ENCODE measurements at places on chromosomes 13 and 19.
A peak's percentile ranks its signal among the peaks of the same experiment; 100 is the strongest.

- no peak for DNase-seq
Measured at GRCh38 chr19:45245334-45245787, at the start of gene EXOC3L2. TSS of gene EXOC3L2 (minus strand) at chr19:45245407. CDS start at chr19:45239045, 6,362 bp downstream.

DNA sequence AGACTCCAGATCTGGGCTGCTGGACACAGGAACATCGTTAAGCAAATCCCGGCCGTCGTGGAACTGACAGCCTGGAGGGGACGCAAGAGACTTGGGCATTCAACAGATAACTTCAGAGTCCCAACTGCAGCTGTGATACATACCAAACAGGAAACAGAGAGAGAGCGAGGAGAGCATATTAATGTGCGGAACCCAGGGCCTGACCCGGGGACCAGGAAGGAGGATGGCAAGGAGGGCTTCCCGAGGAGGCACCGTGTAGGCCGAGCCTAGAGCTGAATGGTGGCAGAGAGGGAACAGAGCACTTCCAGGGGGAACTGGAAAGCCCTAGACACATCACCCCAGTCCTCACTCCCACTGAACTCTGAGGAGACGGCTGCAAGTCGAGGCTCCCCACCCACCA is 68.1 kb downstream of the SIPA1L3 start:
- DNase-seq = no peak

DNA sequence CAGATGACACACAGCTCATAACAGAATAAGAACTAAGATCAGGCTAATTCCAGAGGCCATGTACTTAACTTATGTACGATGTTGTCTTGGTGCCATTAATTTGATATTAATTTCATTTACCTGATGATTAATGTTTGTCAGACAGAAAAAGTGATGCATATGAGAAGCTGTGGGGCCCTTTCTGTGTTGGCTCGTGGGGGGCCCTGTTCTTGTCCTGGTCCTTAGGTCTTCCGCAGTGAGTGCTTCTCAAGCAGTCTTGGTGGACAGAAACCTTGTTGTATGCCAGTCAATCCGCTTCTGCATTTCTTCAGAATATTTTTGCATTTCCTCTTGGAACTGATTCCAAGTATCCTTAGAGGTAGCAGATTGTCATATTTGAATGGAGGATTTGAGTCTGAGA is 20.2 kb downstream of the SAFB start:
- no peak for DNase-seq

- peak; percentile 46 for DNase-seq
Measured at GRCh38 chr19:16386619-16387240, 62.1 kb downstream of the KLF2 start.

DNA sequence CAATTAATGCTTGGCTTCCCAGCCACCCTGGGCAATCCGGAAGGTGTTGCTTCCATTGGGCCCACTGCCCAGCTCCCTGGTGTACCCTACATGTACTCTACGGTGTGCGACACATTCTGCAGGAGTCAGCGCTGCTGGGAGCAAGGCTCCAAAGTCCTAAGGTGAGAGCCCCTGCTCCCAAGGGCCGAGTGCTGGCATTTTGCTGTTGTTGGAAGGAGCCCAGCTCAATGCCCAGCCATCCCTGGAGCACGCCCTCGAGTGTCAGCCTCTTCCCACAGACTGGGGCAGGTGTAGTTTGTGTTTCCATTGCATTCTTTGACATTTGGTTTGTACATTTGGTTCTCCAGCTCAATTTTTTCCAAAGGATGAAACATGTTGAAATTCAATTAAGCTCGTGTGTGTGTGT is 64.6 kb downstream of the GGACT start:
- no peak for DNase-seq

- peak; percentile 61 for DNase-seq
Measured at GRCh38 chr13:46648166-46648607, 95.2 kb downstream of the LRCH1 start.

GRCh38 chr19:43028866-43029265 is 2.6 kb upstream of the PSG11 start:
- no peak for DNase-seq

DNA sequence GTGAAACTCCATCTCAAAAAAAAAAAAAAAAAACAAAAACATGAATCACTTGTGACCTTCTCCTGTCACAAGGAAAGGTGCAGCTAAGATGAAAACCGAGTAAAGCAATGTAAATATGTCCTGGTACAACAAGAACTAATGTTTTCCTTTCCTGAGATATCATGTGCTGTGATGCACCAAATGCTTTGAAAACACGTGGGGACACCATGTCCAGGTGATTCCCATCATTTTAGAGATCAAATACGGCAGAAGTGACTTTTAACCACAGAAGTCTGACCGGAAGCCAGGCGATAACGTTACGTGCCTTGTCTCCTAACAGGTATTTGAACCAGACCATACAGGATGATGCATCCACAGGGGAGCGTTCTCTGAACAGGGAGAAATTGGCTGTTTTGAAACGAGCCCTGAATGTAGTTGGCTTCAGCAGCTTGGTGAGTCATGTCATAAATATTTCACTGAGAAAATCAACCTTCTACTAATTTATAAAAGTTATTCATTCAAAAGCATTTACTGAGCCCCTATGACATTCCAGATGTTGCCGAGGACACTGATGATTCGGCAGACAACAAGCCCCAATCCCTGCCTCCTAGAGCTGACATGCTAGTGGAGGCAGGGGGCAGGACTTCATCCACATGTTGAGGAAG is 328.1 kb downstream of the MYO16 start:
- DNase-seq = peak; percentile 56

DNA sequence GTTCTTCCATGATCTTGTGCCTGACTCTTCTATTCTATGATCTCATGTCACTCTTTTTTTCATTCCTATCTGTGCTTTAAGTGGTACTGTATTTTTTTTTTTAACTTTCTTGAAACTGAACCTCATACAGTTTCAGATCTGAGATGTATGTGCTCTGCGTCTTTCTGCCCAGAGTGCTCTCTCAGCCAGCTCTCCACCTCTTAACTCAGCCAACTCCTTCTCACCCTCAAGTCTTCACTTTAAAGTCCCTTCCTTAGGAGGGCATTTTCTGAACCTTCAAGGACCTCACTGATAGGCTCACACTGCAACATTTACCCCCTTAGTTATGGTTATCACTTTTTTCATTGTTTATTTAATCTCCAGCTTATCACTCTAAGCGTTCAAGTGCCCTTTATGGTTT is 158.7 kb downstream of the IRS2 start:
- DNase-seq = no peak

DNA sequence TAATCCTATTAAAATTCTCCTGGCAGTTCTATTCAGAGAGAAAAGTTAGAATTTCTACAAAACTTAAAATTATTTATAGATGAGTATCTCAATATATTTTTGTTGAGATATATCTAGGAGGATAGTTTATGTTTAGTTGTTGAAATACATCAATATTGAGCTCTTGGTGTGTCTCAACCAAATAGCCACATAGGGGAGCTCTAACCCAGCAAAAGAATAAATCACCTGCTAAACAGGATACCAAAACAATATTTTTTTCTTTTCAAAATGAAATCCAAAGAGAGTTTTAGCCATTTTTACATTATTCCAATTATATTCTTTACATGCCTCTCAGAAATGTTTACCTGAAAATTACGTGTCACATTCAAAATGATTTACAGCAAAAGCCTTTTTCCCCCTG is 954.7 kb downstream of the SLITRK6 start:
- DNase-seq = peak; percentile 28

DNA sequence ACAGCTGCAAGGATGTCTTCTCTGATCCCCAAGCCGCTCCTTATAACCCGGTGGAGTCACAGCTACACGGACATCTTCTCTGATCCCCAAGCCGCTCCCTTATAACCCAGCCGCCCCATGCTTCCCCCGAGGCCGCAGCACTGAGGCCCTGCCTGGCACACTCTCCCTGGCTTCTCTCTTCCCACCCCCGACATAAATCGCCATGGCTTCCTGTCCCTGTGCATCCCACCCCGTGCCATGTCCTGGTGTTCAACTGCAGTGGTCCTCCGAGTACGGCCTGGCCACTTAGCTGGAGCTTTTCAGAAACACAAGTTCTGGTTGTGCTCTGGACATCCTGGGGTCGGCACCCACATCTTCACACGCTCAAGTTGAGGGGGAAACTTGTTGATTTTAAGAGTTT is 60.4 kb downstream of the RASA3 start:
- DNase-seq = no peak

- DNase-seq = no peak
Measured at GRCh38 chr19:34432797-34433196, 4.6 kb downstream of the UBA2 start.

DNA sequence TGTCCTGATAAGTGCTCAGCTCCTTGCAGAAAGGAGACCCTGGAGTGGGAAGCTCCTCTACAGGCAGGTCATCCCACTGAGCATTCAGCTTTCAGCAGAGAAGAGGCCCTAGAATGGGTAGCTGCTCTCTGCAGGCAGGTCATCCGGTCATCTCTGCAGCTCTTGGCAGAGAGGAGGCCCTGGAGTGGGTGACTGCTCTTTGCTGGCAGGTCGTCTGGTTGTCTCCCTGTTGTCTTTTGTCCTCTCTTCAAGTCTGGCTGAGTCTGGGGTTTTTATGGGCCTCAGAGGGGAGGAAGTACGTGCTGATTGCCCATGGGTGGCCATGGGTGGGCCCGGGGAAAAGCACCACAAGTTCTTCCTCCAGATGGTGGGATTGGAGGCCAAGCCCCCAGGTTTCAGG is 250.3 kb upstream of the EDNRB start:
- DNase-seq = no peak

- no peak for DNase-seq
Measured at GRCh38 chr13:38346764-38347163, 2.9 kb upstream of the UFM1 start.

- no peak for DNase-seq
Measured at GRCh38 chr13:19967621-19968020, 9.1 kb downstream of the ZMYM2 start.

- no peak for DNase-seq
Measured at GRCh38 chr13:53064731-53065130, 36.1 kb downstream of the OLFM4 start.

DNA sequence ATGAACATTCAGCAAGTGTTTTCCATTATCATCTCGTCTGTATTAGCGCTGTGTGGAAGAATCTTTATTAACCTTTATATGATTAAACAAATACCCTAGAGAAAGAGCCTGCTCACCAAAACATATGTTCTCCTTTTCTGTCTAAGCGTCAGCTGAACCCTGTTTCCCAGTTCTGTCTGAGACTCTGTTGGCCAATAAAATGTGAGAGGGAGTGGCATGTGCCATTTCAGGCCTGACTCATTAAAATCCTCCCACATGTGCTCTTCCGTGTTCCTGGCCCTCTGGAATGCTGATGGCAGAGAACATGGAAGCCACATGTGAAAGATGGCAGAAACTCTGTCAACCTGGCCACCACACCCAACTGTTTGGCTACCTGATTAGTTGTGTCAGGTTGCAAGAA is 181.9 kb upstream of the EDNRB start:
- no peak for DNase-seq

DNA sequence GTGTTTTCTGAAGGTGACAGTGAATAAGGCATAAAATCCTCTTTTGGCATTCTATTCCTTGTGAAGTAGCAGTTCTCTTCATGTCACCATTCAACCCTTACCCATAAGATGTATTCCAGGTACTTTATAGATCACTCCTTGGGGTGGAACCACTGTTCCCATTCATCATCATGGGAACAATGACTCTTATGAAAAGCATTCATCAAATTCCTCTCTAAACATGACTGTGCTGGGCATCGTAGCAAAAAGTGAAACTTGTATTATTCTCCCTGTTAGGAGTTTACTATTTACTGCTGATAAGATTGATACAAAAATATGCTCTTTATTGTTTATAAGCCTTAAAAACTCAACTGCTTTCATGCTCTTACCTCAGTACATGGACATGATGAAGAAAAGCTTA is 793.4 kb downstream of the LIG4 start:
- peak; percentile 74 for DNase-seq

- no peak for DNase-seq
Measured at GRCh38 chr13:77176350-77176749, 149.4 kb upstream of the FBXL3 start.

DNA sequence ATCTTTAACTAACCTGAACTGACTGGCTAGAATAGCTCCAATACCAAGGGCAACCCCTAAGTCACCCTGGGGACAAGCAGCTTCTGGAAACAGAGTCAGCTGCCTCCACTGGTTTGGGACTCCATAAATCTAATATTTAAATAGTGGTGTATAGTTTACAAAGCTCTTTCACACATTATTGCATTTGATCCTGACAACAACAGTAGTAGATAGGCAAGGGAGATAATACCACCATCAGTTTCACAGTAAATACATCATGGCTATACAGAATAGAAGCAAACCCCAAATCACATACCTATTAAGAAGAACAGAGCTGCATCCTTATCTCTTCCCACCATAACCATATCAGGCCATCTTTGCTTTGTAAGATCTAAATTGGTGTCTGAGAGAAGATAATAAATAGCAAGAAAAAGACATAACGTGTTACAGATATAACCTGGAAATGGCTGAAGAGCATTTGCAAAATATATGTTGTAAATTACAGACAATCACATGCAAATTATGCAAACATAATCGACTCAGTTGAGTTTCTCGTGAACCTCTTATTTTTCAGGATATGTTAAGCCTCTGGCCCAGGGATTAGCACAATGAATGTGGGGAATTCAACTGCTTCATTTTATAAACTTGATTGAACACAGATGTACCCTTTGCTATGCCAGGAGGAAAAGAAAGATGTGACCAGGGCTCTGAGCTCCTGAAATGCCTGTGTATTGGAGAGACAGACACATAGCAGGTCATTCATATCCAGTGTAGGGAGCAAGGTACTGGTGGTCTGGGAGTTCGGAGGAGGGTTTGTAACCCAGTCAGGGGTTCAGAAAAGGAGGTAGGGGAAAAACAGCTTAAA is 142.5 kb downstream of the SLC7A1 start:
- DNase-seq = no peak

GRCh38 chr13:41513600-41513999 is 56.2 kb downstream of the RGCC start:
- no peak for DNase-seq

- DNase-seq = peak; percentile 61
Measured at GRCh38 chr13:69704311-69704710, 403.3 kb upstream of the ATXN8OS start.

- DNase-seq = no peak
Measured at GRCh38 chr19:11100049-11100448, 10.8 kb downstream of the LDLR start.

DNA sequence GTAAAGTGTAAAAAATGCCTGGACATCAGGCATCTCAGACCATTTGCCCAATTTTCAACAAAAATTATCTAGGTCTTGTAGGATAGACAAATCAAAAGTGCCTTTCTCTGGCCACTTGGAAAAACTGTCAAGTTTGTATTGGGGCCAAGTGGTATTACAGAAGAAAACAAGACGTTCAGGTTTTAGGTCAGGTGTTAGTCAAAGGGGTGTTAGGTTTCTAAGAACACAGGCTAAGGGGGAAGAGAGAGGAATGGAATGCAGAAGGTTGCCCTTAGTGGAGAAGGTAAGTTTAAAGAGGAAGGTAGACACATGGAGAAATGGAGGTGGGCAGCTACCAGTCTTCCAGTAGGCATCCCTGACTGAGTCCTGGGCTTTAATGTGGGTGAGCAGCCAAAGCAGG is 19.9 kb upstream of the ZNF561 start:
- DNase-seq = no peak

DNA sequence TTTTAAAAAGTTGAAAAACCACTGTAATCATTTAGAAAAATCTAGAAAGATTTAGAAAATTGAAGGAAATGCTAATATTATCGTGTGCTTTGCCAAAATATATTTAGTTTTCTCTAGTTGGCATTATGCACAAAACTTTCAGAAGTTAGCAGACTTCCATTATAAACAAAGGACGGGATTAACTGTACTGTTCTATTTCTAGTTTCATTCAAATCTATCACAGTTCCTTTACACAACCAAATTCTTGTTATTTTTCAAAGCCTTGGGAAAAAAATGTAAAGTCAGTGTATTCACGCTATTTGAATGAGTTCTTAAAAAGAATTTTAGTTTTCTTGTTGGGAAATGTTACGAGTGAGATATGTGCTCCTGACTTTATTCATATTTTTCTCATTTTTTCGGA is 277.8 kb downstream of the LMO7 start:
- no peak for DNase-seq

All from ACHN (cell line).